Esophagus squamous epithelium (tissue), 5 donors: ENCODE measurements at places on chromosomes 4 and X.

GRCh38 chr4:168842186-168842585 is 167.9 kb downstream of the CBR4 start:
- DNase-seq = no peak

GRCh38 chr4:54322818-54323417 is 93.8 kb downstream of the PDGFRA start:
- no peak for DNase-seq

- DNase-seq = no peak
These were observed 368.6 kb downstream of the HNRNPD start for GRCh38 chr4:82005158-82005557.

GRCh38 chrX:19678941-19679340 is 163.6 kb upstream of the MAP3K15 start:
- no peak for DNase-seq

- DNase-seq = no peak
These were observed 17.6 kb downstream of the NKX3-2 start for GRCh38 chr4:13526658-13527057.

DNA sequence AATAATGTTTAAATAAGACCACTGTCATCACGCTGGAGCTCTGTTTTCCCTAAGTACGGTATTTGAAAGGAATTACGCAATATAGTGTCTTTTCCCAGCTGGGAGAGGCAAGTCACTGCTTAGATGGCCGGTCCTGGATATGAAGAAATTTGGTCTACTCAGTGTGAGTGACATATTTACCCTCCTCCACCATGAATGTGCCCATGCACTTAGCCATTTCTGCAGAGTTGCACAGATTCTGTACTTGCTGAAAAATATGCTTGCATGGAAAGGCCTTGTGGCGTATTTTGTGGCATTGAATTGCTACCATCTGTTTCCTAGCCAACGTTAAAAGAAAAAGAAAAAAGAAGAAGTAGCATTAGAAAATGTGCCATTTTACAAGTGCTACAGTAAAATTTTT is 73.1 kb downstream of the ADGRL3 start:
- no peak for DNase-seq

- no peak for DNase-seq
These were observed 211.8 kb upstream of the CPEB2 start for GRCh38 chr4:14790494-14790893.

GRCh38 chr4:1061760-1062159 is 50.3 kb downstream of the FGFRL1 start:
- DNase-seq = no peak

- DNase-seq = no peak
These were observed 94.3 kb downstream of the REPS2 start for GRCh38 chrX:17040711-17041110.

DNA sequence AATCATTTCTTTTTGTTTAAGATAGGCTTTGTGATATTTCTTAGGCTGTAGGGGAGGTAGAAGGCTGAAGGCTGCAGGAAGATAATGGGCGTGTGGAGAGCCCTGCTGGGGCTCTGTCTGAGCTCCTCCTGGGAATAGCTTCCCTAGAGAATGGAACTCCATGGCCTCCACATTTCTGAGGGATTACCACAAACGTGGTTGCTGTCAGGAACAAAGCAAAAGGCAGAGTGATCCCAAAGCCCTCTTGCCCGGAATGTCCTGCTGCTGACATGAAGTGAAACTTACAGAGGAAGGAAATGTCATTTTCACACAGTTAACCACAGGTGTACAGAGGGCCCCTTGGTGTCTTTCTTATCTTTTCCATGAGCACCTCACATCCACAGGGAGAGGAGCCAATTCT is 89.3 kb downstream of the DDIT4L start:
- no peak for DNase-seq

DNA sequence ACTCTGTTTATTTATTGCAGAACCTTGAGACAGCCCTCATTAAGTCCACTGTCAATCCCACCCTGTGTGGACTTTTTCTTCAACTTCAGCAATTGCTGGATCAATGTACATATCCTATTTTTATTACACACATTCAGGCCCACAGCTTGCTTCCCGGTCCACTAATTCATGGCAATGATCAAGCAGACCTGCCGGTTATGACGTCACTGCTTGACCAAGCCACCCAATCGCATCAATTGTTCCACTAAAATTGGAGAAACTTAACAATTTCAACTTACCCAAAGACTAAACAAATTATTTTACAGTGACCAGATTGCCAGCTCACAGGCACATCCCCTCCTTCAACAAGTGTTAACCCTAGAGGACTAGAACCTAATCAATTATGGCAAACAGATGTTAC is 240.4 kb upstream of the MAGEB18 start:
- DNase-seq = no peak

GRCh38 chr4:156347412-156348075 is 393.9 kb upstream of the CTSO start:
- DNase-seq = no peak
